ENCODE measurements at places on chromosomes 12 and 14.

DNA sequence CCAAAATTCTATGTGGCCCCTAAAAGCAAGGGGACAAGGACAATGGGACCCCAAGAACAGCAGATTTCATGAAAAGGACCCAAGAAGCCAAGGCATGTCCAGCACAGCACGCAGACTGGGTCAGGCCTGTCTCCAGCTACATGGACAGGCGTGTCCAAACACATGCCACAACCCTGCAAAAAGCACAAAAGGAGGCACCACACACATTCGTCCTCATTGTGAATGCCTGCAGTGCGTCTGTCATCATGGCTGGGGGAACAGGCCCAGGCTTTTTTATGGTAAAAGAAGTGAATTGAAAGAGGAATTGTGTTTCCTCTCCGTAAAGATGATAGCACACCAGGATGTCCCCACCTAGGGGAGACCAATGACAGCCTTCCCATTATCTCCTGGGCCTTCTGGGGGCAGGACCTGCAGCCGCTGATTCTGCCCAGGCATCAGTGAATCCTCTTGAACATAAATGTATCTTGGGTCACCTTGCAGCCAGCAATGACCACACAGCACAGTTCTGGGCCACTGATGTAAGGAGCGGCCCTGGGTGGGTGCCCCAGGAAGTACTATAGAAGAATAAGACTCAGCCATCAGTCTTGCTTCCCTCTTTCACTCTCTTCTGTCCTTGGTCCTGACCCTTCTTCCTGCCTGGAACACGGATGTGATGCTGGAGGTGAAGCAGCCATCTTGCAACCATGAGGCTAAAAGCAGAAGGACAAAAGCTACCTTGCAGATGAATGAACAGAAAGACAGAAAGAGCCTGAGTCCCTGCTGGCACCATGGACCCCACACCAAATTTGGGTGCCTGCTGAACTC is 29.8 kb upstream of the C14orf180 start:
- no peak for DNase-seq

GRCh38 chr14:89425931-89426330 is 8.9 kb upstream of the FOXN3 start:
- no peak for DNase-seq

DNA sequence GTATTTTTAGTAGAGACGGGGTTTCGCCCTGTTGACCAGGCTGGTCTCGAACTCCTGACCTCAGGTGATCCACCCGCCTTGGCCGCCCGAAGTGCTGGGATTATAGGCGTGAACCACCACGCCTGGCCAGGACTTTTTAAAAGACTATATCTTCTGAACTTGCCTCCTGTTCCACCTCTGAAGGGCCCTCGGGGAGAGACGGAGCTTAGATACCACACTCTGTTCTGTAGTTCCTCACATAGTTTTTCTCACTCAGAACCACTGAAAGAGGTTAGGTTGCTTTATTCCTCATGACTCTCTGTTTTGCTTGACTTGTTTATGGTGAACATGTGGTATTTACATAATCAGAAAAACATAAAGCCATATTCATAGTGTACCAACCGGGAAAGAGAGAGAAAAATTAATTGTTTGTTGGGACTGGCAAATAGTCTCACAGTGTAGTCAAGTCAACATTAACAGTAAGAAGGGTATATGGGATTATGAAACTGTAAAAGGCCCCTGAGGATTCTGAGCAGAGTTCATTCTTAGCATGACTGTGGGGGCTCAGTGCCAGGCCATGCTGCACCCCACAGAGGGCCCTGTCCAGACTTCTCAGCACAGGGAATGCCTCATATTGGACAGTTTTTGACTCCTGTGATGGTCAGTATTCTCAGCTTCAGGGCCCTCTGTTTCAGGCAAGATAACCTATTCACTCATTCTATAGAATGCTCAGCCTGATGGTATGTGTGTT is 342.3 kb downstream of the ZFP36L1 start:
- no peak for DNase-seq

DNA sequence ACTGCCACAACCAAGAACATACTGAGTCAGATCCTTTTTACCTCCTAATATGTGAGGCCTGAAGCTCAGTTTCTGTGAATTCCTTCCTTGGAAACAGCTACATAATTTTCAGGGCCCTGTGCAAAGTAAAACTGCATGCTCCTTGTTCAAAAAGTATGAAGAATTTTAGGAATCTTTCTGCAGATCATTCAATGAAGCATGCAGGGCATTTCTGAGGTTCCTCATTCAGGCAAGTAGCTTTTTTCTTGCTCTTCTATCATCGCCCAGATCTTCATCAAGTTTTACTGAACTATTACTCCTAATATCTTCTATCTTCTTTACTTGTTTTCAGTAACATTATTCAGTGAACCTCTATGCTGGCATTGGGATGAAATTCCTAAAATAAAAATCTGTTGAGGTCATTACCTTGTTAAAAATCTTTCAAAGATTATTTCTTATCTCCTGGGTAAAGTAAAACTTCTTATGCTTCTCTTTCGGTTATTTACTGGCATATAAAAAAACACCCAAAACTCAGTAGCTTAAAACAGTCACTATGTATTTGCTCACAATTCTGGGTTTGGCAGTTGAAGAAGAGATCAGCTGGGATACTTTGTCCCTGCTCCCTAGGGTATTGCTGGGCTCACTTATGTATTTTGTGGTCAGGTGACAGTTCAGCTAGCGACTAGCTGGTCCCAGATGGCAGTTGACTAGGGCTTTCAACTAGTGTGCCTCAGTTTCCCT is 42.6 kb upstream of the KRR1 start:
- DNase-seq = no peak

GRCh38 chr12:111249018-111249370 is 119.9 kb downstream of the PHETA1 start:
- no peak for DNase-seq

GRCh38 chr14:43568022-43568421 is 939.1 kb downstream of the FSCB start:
- no peak for DNase-seq

DNA sequence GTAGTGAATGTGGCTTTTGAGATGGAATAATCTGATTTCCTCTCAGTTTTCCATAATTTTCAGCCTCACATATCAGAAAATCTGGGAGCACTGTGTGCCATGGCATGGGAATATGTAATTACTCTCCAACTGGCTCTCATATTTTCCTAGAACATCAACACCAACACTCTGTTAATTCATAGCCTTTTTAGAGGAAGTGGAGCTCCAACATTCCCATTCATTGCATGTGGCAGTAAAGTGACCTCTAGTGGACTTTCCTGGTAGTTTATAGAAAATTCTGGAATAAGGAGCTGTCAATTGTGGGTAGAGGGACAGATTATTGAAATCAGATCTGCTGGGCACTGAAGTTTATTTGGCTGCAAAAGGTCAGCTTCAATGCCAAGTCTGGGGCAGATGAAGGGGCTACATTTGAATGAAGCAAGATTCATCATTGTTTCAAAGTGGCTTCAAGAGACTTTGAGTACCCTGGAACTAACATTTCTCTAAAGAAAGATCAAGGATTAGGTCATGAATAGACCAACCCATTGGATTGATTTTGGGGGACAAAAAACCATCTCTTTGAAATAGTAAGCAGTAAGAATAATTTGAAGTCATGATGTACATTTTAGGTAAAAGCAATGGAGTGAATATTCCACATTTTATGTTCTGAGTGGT is 23.6 kb upstream of the USP44 start:
- peak; percentile 2 for DNase-seq

DNA sequence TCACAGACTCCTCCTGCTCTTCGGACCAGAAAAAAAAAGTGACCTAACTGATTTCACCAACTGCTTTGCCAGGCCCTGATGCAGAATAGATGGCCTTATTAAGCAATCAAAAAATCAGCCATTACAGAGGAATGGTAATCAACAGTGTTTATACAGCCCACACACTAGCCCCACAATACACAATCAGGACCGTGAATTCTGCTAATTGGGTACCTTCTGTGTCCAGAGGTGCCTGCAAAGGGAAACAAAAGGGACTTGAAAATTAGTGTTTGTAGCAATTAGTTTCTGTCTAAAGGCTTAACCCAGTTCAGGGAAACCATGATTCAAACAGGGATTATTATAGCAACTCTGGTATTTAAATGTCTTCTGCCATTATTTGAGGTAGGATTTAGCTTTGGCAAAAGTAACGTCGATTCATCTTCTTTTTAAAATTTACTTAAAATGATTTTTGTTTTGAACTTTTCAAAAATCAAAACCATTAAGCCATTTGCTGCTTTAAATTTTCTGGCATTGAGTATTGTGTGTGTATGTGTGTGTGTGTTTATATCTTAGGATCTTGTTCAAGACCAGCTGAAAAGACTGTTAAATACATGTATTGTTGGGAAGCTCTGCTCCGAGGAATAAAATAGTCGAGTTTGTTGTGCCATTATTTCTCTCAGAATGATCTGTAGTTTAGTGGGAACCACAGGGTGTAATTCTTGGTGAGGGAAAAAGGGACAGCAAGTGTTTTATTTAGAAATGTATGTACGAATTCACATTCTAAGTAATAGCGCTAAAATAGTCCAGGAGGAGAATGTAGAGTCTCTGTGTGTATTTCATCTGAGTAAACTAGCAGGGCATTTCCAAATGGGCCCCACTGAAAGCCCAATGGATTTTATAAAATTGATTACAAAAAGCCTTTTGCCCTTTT is 156.1 kb downstream of the PTCSC3 start:
- peak; percentile 52 for DNase-seq

DNA sequence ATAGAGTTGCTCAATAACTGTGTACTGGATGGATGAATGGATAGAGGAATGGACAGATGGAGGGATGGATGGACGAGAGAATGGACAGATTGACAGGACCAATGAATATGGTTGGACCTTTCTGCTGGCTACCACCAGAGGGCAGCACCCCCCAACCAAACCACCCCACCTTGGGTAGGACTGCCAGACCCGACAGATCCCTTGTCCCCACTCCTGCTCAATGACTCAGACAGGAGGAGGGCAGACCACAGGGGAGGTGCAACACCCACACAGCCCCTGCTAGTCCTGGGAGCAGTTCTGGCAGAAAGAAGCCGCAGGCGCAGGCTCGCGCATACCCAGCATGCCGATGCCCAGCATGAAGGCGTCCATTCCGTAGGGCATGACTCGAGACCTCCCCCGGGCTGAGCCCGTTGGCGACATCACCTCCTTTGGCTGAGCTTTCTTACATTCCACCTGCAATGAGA is 12.4 kb downstream of the MSI1 start:
- DNase-seq = no peak

DNA sequence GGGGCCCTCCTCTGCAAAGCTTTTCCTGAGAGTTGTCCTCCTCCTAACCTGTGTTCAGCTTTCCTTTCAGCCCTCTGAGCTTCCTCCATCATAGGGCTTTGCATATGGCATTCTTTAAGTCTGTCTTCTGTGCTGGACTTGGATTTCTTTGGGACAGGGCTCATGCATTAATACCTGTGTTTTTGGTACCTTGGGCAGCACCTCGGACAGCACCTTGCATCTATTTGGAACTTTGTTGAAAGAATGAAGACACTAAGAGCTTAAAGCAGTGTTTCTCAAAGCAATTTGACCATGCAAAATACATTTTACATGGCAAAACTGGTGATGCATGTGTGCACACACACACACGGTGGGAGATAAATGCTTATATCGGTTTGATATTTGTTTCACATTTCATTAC is 115.0 kb upstream of the SRRM4 start:
- no peak for DNase-seq

DNA sequence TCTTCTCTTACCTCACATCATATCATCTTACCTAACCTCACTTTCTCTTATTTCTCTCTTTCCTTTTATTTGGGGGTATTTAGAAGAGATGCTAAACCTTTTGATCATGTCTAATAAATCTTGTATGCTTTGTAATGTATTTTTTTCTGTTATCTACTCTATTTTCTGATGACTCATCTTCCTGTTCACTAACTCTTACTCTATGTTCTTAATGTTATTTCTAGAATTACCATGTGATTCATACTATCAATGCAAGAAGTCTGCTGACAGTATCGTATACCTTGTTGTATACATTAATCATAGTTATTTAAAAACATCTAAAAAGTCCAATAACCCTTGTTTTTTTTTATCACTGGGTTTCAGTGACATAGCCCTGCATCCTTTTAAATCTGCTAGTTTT is 62.3 kb downstream of the MGAT4C start:
- DNase-seq = no peak

- DNase-seq = no peak
Observed at GRCh38 chr12:88258396-88258795, 116.3 kb downstream of the TMTC3 start.

DNA sequence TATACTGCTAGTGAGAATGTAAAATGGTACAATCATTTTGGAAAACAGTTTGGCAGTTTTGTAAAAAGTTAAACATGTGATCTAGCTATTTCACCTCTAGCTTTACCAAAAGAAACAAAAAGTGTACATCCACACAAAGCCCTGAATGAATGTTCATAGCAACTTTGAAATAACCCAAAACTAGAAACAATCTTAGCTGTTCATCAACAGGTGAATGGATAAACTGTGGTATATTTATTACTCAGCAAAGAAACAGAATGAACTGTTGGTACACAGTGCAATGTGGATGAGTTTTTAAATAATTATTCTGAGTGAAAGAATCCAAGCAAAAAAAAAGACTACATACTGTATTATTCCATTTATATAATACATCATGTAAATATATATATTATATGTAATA is 36.3 kb downstream of the TPCN1 start:
- no peak for DNase-seq

DNA sequence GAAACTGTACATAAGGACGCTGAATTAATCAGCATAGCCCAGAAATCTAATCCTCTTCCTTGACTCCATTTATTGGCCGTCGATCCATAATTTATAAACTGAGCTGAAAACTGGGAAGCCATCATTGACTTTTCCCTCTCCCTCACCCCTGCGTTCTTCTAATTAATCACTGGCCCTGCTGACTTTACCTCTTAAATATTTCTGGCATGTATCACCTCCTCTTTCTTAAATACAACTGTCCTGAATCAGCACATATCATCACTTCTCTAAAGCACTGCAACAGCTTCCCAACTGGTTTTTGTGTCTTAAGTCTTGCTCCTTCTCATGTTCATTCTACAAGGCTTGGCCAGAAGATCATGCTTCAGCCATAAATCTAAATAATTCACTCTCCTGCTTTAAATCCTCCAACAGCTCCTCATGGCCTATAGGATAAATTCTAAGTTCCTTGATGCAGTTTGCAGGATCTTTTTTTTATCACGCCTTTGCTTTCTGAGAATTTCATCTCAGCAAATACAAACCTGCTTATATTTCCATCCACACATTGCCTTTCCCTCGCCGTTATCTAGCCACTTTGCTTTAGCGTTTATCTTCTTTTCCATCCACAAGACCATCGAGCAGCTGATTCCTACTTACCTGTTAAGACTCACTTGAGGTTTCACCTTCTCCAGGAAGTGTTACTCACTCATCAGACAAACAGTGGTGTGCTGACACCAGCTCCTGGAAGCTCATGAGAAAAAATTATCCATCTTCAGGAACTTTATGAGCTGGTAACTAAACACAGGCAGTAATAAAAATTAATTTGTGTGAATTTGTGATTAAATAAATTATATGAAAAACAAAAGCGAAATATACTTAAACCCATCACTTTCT is 295.6 kb upstream of the FLRT2 start:
- no peak for DNase-seq

GRCh38 chr12:9960590-9960989 is 10.6 kb upstream of the CLEC12A start:
- no peak for DNase-seq

Data from NCI-H2081 treated with DMSO at 0.1 percent for 48 hours (cell line).